ENCODE measurements at places on chromosomes 6 and 20. TPM values are rescaled to one million over a fixed set of nuclear protein-coding genes. Genes with fewer than 3 reads are reported as not detected.

DNA sequence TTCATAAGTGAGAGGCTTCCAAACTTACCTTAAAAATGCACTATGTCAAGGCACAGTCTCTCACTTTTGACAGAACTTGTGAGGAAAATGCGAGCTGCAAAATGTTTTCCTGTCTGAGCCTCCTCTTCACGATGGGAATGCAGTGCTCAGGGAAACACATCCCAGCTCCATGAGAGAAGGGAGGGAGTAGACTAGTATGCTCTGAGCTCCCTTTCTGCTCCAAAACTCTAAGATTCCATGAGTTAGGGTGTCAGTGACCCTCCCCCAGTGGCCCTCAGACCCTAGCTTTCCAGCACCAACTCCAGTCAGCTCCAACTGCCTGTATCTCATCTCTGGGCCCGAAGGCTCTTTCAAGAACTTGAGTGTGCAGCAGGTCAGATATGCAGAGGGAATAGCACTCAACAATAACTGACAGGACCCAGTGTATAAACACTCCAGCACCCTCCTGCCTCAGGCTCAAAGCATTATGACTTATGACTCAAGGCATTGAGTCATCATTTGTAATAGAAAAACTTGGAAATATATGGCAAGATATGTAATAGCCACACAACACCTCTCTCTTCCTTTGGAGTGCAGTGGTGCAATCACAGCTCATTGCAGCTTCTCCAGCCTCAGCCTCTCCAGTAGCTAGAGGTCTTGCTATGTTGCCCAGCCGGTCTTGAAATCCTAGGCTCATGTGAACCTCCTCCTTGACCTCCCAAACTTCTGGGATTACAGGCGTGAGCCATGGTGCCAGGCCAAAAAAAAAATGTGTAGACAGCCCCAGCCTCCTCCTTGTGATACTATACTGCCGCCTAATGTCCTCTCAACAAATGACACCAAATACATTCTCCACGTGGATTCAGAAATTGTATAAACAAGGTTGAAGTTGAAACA lies 16.7 kb upstream of the ENTPD6 start:
- DNase-seq: peak; percentile 54

- no peak for DNase-seq
These were observed 3.1 kb downstream of the TRMT6 start for GRCh38 chr20:5947276-5947675.

DNA sequence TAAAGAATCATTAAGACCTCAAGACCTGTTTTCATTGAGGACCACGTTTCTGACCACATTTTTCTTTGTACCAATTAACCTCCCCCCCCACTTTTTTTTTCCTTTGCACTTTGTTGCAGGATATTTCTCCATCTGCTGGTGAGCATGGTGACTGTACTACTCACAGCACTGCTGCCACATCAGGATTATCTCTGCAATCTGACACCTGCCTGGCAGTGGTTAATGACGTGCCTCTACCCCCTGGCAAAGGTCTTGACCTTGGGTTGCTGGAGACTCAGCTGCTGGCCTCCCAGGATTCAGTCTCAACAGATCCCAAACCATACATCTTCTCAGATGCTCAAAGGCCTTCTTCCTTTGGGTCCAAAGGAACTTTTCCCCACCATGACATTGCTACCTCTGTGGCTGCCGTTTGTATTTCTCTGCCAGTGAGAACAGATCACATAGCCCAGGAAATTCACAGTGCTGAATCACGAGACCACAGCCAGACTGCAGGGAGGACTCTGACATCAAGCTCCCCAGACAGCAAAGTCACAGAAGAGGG lies 46.6 kb upstream of the EDN3 start:
- DNase-seq: no peak

DNA sequence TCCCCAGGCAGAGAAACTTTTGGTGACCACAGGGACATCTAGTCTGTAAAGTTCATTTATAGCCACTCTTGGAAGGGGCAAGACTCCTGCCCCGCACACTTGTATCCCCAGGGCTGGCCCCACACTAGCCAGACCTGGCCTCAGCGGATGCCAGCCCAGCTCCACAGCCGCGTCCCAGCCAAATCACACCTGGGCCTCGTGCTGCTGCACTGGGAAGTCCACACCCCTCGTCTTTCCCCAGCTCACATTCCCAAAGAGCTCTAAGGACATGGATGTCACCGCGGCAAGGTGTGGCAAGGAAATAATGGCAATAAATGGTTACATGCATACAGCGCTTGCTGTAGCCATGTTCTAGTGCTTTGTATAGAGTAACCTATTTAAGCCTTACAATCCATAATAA lies 8.6 kb downstream of the IP6K3 start:
- DNase-seq: no peak

DNA sequence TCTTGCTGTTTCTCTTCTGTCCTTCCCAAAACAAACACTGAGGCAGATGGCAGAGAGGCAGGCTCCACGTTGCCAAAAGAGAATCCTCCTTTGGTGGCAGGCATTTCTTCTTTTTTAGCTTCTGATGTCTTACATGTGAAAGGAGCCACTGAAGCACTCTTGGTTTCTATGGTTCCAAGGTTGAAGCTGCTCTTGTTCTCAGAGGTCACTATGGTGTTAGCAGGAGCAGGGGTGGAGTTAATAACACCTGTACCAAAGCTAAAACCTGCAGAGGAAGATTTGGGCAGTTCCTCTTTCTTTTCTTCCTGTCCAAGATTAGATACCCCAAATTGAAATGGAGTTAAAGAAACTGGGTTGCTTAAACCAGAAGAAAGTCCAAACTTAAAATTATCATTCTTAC lies 28.8 kb downstream of the FAM8A1 start:
- no peak for DNase-seq

DNA sequence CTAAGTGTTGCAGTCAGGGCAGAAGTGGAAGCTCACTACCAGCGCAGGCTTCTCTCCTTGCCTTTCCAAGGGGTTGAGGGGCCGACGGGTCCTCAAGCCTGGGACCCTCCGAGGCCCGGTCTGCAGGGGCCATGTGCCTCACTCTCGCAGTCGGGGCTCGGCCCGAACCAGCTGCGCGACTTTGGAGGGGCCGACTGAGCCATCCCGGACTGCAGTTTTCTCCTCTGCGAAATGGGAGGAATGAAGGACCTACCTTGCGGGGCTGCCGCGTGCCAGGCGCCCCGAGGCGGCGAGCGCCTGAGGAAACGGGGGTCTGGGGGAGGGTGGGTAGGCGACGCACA lies 5.6 kb downstream of the LZTS3 start:
- DNase-seq: no peak

DNA sequence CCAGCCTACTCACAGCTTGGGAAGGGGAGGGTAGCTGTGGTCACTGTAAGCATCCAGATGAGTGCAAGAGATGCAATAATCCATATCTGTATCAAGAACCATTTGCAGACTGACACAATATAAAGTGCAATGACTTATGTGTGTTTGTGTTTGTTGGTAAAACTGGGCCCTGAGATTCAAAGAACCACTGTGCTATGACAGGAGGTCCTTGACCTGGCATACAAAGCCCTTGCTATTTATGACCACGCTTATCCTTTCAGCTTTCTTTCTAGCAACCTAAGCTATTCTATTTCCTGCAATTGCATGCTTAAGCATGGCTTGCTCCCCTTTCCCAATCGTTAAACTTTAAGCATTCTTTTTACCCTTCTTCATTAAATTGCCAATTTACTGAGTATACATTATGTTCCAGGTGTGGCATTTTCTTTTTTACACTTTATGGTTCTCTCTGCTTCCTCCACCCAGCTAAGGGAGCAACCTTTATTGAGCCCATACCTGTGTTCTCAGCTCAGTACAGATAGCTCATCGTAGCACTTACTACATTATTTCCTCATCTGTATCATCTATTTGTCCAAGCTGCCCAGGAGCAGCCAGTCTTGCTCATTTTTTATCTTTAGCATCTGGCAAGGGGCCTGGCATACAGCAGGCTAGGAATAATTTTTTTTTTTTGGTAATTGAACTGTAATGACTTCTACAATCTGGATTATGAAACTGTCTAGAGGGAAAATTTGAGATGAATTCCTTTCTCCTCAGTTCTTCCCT lies 3.5 kb downstream of the MCUR1 start:
- no peak for DNase-seq

DNA sequence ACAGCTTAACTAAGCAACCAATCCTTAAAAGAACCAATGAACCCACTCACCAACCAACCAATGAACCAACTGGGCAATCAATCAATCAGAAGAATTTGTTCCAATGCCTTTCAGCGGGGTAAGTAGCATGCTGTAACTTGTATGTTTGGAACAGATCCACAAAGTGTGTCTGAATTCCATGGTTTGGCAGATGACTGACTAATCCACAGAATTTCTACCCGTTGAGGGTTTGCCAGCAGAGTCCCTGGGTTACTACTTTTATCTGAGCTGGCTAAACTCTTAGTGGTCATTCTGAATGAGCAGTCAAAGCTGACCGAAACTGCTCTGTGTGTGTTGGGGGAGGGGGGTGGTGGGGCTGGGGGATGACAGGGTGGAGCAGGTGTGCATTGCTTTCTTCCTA lies 125.0 kb upstream of the JAG1 start:
- DNase-seq: no peak

- no peak for DNase-seq
These were observed 49.2 kb downstream of the TOMM6 start for GRCh38 chr6:41836660-41837052.

DNA sequence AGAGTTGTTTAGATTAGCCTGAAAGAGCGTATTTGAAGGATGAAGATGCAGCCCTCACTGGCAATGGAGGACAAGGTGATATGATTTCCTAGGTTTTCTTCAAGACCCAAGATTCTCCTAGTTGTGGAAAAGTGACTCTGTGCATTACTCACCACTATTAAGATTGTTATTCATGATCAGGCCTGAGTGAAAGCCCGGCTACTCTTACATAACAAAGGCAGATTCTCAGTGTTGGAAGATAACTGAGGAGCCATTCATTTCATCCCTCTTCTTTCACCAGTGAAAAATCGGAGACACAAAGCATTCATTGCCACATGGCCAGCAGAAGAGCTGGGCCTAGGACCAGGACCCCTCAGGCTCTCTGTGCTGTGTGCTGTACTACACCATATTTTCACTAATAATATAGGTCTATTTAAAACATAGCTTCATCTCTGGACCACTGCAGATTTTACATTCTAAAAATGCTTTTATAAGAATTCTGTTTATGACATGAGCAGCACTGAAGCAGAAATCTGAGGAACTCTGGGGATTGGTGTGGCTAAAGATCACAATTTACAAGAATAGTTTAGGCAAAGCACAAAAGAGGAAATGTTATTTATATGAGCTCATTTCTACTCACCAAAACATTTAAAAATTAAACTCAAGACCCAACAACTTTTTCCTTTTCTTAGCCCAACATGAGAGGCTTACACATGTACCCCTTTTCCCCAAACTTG lies 181.9 kb upstream of the CCN2 start:
- DNase-seq: no peak

DNA sequence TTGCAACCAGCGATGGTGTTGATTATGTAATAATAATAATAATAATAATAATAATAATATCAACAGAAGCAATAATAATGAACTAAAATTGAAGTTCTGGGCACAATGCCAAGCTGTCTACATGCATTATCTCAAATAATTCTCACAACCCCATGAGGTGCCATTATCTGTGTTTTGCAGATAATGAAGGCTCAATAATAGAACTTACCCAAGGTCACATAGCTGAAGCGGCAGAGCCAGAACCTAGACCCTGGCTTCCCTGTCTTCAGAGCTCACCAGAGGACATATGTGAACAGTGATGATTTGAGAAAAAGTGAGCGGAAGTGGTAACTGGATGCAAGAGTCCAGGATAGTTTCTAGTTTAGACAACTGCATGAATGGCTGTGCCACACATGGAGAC lies 91.0 kb downstream of the HIVEP1 start:
- no peak for DNase-seq

DNA sequence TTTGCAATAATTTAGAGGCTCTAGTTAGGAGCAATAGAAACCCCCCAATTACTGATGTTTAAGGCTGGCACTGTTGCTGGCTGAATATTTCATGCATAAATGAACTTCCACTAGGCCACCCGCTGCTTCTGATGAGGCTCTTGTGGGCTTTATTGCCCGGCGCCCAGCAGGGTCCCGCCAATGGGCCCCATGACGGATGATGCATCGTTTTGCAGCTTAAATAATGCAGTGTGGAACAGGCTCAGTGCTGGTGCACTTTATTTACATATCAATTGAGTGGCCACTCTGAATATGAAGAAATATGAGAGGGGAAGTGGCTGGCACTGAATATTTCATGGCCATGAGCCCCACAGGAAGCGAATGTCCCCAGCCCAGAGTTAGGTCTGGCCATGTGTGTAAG lies 155.3 kb upstream of the MAFB start:
- DNase-seq: no peak

DNA sequence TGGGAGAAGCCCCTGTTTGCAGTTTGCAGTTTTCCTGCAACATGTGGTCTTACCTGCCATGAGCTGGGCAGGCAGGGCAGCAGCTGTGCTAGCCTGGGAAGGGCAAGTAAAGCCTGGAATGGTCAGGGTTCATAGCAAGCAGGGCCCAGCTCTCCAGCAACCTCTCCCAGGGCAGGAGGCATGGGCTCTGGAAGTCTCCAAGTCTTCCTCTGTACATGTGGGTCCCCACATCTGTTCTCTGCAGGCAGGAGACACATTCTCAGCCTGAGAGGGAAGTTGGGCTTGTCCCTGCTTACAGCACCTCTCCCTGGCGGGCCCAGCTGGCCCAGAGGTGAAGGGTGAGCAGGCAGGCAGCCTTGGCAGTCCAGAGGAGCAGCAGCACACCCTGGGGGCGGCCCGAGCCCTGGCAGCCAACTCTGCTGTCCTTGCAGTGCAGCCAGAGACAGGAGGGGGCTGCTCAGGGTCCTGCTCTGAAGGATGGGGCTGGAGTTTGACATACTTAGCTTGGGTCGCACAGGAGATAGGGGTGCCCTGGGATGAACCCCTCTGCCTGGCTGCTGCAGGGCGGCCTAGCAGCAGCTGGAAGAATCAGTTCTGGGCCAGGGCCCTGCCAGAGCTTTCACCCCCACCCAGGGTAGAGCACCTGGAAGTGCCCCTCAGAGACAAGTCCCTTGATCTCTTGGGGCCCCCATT lies 176.0 kb downstream of the MRPL14 start:
- peak; percentile 86 for DNase-seq

GRCh38 chr6:17584241-17584803 lies 15.8 kb upstream of the FAM8A1 start:
- DNase-seq: no peak

GRCh38 chr6:18496462-18496861 lies 109.3 kb downstream of the RNF144B start:
- DNase-seq: no peak

DNA sequence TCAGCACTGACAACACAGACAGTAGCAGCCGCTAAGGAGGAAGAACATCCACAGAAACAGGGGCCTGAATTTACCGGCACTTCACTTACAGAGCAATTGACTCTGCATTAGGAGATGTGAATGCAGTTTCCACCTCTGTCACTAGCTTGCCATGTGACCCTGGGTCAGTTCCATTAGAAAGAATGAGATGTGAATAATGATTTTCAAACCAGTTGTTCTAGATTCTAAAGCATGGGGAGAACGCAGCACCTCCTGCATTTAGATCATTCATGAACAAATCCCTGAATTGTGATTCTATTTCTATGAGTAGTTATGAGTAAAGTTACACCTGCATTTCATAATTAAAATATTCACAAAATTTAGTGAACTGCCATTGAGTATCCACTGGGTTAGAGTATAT lies 197.3 kb upstream of the EXOC2 start:
- no peak for DNase-seq

The TAAR1 gene
- polyA plus RNA-seq: not detected

The SEMG1 gene
- not detected for polyA plus RNA-seq

The PPP1R3D gene
- polyA plus RNA-seq: 4.9 TPM

The GPX5 gene
- polyA plus RNA-seq: not detected

The CPNE5 gene
- 27.5 TPM for polyA plus RNA-seq

The RIMS1 gene
- polyA plus RNA-seq: 0.02 TPM

The SPO11 gene
- not detected for polyA plus RNA-seq
